Pancreas (tissue), 10 donors: ENCODE measurements at places on chromosomes 1 and 21. TPM values are rescaled to one million over a fixed set of nuclear protein-coding genes. Genes with fewer than 3 reads are reported as not detected.

C1orf21 gene
- total RNA-seq, result 13.8 TPM

S100A14 gene
- 21.6 TPM for total RNA-seq

PADI4 gene
- 0.75 TPM for total RNA-seq

LIN28A gene
- total RNA-seq, result not detected

IRF6 gene
- 17.3 TPM for total RNA-seq

SDC3 gene
- 7.4 TPM for total RNA-seq

PADI2 gene
- 1.2 TPM for total RNA-seq

SPRR2E gene
- not detected for total RNA-seq

MRPS15 gene
- 27.8 TPM for total RNA-seq

GRCh38 chr1:209218981-209219380, 364.5 kb upstream of the CAMK1G start:
- H3K4me1 ChIP-seq, result no peaks in the 10 kb centered on the region
- no peaks in the 10 kb centered on the region for H3K36me3 ChIP-seq
- no peak overlapping the region for H3K27ac ChIP-seq

DNA sequence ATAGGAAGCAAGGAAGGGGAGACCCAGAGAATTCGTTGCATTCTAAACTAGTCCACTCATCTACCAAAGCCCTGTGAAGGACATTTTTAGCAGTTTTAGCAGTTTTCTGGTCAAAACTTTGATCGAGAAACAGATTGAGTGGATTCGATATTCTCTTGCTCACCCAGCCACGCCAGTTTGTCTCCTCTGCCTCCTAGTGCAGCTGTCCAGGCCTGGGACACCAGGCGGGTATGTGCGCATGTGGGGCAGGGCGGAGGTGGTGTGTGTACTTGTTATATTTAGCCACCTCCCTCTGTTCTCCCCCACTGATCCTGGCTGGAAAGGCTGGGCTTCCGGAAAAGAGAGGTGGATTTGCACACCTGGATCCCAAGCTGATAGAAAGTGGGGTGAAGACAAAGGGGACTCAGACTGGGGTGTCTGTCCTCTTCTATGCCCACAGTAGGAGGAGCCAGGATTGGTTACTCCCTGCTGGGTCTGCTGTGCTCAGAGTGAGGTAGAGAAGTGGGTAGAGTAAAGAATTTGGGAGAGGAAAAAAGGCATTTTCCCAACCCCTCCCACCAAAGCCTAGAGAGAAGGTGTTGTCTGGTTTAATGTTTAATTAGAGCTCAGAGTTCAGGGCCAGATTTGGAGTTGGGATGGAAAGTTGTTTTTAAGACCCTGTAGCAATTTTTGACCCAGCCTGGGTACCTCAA, 3.8 kb downstream of the LMNA start:
- H3K27me3 ChIP-seq, result no peaks in the 10 kb centered on the region
- no peaks in the 10 kb centered on the region for H3K36me3 ChIP-seq
- DNase-seq, result peak; percentile 81
- no peak overlapping the region for H3K4me3 ChIP-seq
- peak overlapping the region; percentile 50 for H3K27ac ChIP-seq

DNA sequence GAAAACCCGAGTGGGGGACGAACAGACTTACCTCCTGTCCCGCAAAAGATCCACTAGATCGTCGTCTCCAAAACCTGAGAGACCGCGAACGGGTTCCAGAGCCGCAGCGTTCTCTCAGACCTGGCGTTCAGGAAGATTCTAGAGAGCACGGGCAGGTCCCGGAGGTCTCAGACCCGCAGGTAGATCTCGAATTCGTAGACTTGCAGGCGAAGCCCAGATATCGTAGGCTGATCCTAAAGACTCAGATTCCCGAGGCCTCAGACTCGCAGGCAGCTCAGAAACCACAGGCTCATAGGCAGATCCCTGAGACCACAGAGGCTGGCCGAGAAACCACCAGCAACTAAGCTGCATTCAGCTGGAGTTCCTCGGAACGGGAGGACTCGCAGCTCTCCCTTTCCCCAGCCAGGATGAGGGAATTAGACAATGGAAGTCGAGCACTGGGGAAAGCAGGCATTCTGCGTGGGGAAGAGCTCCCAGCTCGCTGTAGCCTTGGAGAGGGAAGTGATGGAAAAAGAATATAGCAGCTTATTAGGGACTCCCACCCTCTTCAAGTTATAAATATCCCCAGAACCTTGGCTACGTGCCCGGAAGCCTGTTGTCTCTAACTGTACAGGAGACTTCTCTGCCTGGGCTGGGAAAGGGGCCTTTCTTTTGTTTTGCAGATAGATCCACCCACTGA, at the start of gene ZNF436:
ZNF436 (minus strand) TSS at position 502 of the 679 bp plus-strand sequence. CDS start 1,831 bp downstream, outside the sequence.
- no peaks in the 10 kb centered on the region for H3K27me3 ChIP-seq
- peak; percentile 63 for DNase-seq

DNA sequence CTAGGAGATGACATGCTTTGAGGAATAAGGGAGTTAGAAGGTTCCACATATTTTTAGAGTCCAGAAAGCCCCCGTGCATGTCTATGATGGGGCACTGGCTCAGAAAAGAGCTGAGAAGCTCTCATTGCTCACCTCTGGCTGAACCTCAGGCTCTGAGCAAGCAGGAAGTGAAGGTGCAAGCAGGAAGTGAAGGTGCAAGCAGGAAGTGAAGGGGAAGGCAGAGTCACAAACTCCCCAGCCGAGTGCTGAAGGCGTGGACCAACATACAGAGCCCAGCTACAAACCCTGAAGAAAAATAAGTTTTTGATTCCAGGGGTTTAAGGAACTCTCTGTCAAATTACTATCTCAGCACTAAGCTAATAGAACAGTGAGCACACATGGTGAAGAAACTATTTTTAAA, 7.0 kb downstream of the KRTAP10-8 start:
- H3K27me3 ChIP-seq, result no peaks in the 10 kb centered on the region
- no peak overlapping the region for H3K27ac ChIP-seq
- H3K4me1 ChIP-seq, result no peaks in the 10 kb centered on the region

GRCh38 chr1:230270185-230270558, 156.0 kb downstream of the PGBD5 start:
- no peak overlapping the region for H3K4me3 ChIP-seq
- DNase-seq, result no peak
- H3K36me3 ChIP-seq, result peaks cover 18% of the 10 kb centered on the region

- no peak for DNase-seq
- no peaks in the 10 kb centered on the region for H3K27me3 ChIP-seq
- no peak overlapping the region for H3K4me3 ChIP-seq
- no peaks in the 10 kb centered on the region for H3K36me3 ChIP-seq
Observed at GRCh38 chr1:228935855-228936727, 200.8 kb downstream of the RHOU start.

- no peak overlapping the region for H3K4me3 ChIP-seq
- DNase-seq, result no peak
- H3K27me3 ChIP-seq, result no peaks in the 10 kb centered on the region
- peak overlapping the region; percentile 73 for H3K27ac ChIP-seq
Observed at GRCh38 chr1:174954671-174955669, 44.8 kb upstream of the CACYBP start.

GRCh38 chr1:53459321-53460175, at the start of gene DMRTB1:
Gene DMRTB1 (plus strand): TSS chr1:53459399. CDS start chr1:53459454, 55 bp downstream.
- no peak within 1 kb of the TSS for H3K4me3 ChIP-seq
- no peaks in the 10 kb centered on the region for H3K36me3 ChIP-seq
- no peak for DNase-seq
- no peaks in the 10 kb centered on the region for H3K4me1 ChIP-seq
- no peak within 1 kb of the TSS for H3K27ac ChIP-seq
- no peaks in the 10 kb centered on the region for H3K27me3 ChIP-seq

GRCh38 chr1:168164771-168165170, 14.0 kb upstream of the TIPRL start:
- no peaks in the 10 kb centered on the region for H3K36me3 ChIP-seq
- no peak overlapping the region for H3K4me3 ChIP-seq
- DNase-seq, result no peak
- H3K27ac ChIP-seq, result no peak overlapping the region

DNA sequence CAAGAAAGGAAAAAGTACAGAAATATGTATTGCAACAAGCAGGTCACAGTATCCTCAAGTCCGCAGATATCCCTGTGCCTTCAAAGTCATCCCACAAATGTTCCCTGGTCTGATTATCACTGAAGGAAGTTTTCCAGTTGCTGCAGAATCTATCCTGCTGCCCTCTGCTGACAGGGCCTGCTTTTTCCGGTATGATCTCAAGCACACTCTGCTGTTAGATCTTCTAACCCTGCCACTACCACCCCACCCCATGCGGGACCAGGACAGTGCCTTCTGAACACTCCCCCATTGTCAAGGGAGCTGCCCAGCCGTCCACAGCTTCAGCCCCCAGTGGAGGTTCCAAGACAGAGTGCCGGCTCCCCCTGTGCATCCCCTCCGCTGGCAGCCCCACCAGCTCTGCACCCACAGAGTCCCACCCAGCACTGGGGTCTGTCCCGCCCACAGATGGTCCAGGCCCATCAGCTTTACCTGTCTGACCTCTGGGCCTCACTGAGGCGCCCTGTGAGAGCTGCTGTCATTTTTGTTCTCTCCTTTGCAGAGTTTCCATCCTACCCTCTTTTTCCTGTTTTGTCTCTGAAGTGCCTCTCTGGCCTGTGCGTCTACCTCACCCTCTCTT, 27.9 kb downstream of the FAM163A start:
- H3K27me3 ChIP-seq, result no peaks in the 10 kb centered on the region
- H3K36me3 ChIP-seq, result no peaks in the 10 kb centered on the region
- H3K4me1 ChIP-seq, result no peaks in the 10 kb centered on the region
- no peak overlapping the region for H3K27ac ChIP-seq

DNA sequence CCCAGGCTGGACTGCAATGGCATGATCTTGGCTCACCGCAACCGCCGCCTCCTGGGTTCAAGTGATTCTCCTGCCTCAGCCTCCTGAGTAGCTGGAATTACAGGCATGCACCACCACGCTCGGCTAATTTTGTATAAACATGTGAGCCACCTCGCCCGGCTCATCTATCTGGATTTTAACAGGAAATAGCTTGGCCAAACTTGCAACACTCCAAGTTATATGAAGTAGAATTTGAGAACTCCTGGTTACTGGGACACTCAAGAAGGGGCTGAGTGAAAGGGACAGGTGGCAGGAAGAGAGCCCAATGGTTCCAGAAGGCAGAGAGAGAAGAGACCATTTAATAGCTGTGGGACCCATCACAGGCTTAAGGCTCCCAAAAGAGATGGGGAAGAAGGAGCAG, 2.9 kb upstream of the GPX7 start:
- peaks cover 12% of the 10 kb centered on the region for H3K4me1 ChIP-seq
- H3K4me3 ChIP-seq, result no peak overlapping the region
- H3K27ac ChIP-seq, result no peak overlapping the region
- no peaks in the 10 kb centered on the region for H3K27me3 ChIP-seq
